ENCODE measurements at places on chromosomes 3 and 15.

DNA sequence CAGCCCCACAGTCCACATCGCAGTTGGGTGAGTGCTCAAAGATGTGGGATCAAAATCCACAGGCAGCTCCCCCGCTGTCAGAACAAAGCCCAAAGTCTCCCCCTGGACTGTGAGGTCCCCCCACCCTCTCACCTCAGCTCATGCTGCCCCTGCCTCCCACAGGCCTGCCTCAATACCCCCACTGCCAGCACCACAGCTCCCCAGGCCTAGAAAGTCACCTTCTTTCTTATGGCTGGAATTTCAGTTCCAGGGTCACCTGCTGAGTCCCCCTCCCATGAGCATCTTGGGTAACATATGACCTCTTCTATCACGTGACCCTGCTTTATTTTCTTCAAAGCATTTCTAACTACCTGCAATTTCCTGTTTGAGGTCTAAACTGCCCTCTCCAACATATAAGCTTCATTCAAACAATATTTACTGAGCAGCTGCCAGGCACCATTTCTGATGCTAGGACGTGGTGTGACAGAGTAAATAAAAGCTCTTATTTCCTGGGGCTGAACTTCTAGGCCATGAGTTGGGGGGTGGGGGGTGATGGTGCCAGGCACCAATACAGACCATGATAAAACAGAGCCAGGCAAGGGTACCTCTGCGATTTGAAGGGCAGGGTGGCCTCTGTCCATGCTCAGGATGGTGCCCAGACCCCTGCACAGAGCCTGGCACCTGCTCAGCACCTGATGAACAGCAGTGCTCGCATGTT is 2.4 kb upstream of the TMEM89 start:
- no peak for DNase-seq

- no peak for DNase-seq
These were observed 379.6 kb downstream of the FOXP1 start for GRCh38 chr3:71203727-71204488.

GRCh38 chr3:69204315-69204957 is 82.0 kb upstream of the LMOD3 start:
- no peak for DNase-seq

GRCh38 chr3:177640319-177640965 is 443.2 kb upstream of the TBL1XR1 start:
- DNase-seq, result no peak

DNA sequence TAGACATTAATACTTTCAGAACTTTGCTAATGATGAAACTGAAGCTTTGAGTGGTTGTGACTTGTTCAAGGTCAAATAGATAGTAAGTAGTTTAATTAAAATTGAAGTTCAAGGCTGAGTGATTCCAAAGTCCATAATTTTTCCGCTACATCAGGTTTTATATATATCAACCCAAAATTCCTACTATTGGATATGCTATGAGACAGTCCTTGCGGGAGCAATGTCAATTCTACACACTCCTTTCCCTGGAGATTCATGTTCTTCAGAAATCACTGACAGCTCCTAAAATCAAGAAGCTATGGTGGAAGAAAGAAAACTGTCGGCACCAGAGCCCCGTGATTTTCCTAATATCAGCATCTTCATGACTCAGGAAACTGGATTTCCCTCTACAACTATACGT is 167.6 kb downstream of the EPHA3 start:
- no peak for DNase-seq

GRCh38 chr3:73056014-73056844 is 5.2 kb upstream of the EBLN2 start:
- peak; percentile 40 for DNase-seq

DNA sequence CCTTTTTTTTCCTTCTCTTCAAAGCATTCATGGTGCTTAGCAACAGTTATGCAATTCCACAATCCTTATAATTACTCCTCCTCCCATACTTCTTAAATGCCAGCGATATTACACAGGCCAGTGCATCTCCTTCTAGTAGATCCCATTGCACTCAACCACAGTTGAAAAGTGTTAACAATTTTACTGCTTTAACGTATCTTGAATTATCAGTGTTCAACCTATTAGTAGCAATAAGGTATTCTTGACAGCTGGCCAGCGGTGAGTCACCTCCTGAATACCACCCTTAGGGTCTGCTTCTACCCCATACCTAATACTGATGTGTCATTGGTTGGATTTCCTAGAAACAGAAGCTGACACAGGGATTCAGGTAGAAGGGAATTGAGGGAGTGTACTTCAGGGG is 24.0 kb upstream of the TEX9 start:
- no peak for DNase-seq

DNA sequence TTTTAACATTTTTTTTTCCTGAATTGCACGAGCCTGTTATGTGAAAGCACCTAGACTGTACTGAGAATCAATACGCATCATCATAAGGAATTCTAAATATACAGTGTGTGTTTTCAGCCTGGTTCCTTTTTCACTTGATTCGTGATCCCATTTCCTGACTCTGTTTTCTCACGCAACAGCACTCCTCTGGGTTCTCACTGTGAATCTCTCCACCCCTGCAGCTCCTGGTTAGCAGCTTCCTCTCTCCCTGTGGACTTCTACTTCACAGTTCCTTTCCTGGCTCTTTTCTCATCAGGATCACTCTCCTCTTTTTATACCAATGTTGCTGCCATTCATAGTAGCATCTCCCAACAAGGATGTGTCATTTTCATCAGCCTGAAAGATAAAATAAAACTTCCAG is 297.2 kb downstream of the CADM2 start:
- DNase-seq, result no peak

Data from CD4-positive, alpha-beta T cell treated with Interleukin-10 for 1 hour (primary cell).